Astrocyte (in vitro differentiated cells and primary cell): ENCODE measurements at places on chromosomes 16 and 17. TPM values are rescaled to one million over a fixed set of nuclear protein-coding genes. Genes with fewer than 3 reads are reported as not detected.

- H3K36me3 ChIP-seq, result peaks cover 18% of the 10 kb centered on the region
- peak overlapping the region; percentile 93 for H3K4me3 ChIP-seq
- H3K27ac ChIP-seq, result peak overlapping the region; percentile 65
- no peaks in the 10 kb centered on the region for H3K4me1 ChIP-seq
- DNase-seq, result no peak
These were observed 743 bp downstream of the SHCBP1 start for GRCh38 chr16:46620266-46621005.

- DNase-seq, result peak; percentile 57
- peak within 1 kb of the TSS; percentile 74 for H3K4me3 ChIP-seq
- H3K36me3 ChIP-seq, result no peaks in the 10 kb centered on the region
These were observed at the start of gene DUSP14 for GRCh38 chr17:37489197-37490001. TSS of gene DUSP14 (plus strand) at chr17:37489891. CDS start at chr17:37512273, 22,382 bp downstream.

GRCh38 chr17:74180336-74180735 is 23.1 kb upstream of the RPL38 start:
- H3K4me3 ChIP-seq, result no peak overlapping the region
- no peaks in the 10 kb centered on the region for H3K36me3 ChIP-seq
- peaks cover 3% of the 10 kb centered on the region for H3K27me3 ChIP-seq
- DNase-seq, result no peak

- DNase-seq, result no peak
- H3K4me1 ChIP-seq, result no peaks in the 10 kb centered on the region
- no peak overlapping the region for H3K4me3 ChIP-seq
- no peak overlapping the region for H3K27ac ChIP-seq
- H3K36me3 ChIP-seq, result no peaks in the 10 kb centered on the region
These were observed 269.0 kb downstream of the WWOX start for GRCh38 chr16:78368121-78369102.

DNA sequence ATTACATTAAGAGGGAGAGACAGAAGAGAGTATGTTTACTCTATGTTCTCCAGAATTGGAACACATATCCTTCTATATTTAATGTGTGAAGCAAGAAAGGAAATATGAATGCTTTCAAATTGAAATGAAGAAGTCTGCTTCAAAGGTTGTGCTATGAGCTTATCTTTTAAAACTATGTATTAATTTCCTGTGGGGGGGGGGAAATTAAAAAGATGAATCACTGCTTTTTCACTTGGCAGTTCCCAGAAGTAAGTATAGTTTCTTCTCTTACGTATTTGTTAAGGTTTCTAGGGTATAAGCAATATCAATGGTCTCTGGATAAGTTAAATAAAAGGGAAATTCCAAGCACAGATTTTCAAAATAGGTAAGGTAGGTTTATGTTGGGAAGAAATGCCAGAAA is 7.0 kb downstream of the TERF2 start:
- H3K4me3 ChIP-seq, result no peak overlapping the region
- H3K36me3 ChIP-seq, result peaks cover 21% of the 10 kb centered on the region
- DNase-seq, result peak; percentile 36
- no peaks in the 10 kb centered on the region for H3K27me3 ChIP-seq
- H3K27ac ChIP-seq, result no peak overlapping the region

DNA sequence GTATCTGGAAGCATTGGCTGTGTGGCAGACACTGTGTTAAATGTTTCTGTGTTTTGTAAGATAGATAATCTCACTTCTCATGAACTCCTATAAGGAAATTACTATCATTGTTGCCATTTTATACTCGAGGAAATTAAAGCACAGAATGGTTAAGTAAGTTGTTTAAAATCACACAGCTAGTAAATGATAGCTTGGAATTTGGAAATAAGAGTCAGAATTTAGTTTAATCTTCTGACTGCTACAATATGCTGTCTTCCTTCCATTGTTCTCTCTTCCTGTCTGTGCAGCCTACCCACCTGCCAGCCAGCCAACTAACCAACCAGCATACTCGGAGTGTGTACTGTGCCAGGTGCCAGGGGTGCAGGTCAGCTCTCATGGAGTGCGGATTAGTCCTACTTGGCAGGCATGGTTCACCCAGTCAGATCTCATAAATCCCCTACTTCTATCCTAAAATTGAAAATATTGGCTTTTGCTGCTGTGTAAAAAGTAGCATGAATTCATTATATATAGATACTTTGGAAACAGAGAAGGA is 79.9 kb upstream of the LGALS9 start:
- no peak for DNase-seq
- no peaks in the 10 kb centered on the region for H3K27me3 ChIP-seq
- H3K36me3 ChIP-seq, result no peaks in the 10 kb centered on the region
- peaks cover 46% of the 10 kb centered on the region for H3K4me1 ChIP-seq

GRCh38 chr17:1192911-1193699 is 13.3 kb upstream of the ABR start:
- no peak for DNase-seq
- no peak overlapping the region for H3K27ac ChIP-seq
- peaks cover 12% of the 10 kb centered on the region for H3K27me3 ChIP-seq
- peaks cover 15% of the 10 kb centered on the region for H3K4me1 ChIP-seq

- no peak overlapping the region for H3K4me3 ChIP-seq
- no peak for DNase-seq
- H3K27me3 ChIP-seq, result peaks cover 2% of the 10 kb centered on the region
- no peaks in the 10 kb centered on the region for H3K36me3 ChIP-seq
These were observed 8.2 kb downstream of the HLF start for GRCh38 chr17:55272711-55273578.

DNA sequence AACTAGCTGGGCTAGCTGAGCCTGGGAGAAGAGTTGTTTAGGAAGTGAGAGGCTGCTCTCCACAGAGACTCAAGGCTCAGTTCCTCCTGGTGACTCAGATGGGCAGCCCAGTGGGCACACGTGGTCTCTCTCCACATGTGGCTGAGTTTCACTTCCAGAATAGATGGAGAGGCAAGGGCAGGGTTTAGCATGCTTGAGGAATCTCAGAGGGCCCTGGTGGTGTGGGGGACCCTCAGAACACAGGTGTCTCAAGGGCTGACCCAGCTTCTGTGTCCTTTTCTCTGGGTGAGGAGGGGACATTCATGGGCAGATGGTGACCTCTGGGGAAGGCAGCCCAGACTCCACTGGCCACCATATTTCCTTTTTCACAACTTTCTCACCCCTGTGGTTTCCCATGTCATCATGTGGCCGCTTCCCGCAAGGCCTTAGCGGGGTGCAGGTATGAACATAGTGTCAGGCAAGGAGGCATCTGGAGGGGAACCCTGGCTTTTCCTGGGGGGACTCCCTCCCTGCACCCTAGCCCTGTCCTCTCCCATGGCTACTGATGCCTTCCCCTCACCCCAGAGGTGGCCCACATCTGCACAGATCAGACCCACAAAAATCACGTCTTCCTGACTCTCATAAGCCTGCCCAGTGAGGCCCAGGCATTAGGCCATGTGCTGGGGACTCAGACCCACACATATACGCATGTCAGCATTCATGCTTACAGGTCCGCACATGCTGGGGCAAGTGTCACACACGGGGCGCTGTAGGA is 3.3 kb downstream of the GRN start:
- no peak for DNase-seq
- no peaks in the 10 kb centered on the region for H3K36me3 ChIP-seq
- H3K4me1 ChIP-seq, result no peaks in the 10 kb centered on the region
- H3K4me3 ChIP-seq, result no peak overlapping the region

DNA sequence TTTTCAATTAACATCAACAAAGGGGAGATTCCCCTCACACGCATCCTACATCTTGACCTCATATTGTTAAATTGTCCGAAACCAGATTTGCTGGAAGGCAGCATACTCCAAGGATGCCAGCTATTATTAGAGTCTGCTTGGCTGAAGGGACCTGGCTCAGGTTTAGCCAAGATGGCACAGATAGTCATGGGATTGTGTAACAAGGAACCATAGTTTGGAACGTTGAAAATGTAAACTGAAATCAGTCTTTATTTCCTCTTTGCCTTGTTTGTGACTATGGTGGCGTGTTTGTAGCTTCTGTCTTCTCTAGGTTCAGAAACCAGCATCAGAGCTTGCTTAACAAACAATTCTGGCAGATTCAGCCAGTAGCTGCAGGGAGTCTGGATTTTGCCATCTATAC is 5.9 kb downstream of the ARSG start:
- H3K27me3 ChIP-seq, result peaks cover 6% of the 10 kb centered on the region
- DNase-seq, result no peak
- H3K4me1 ChIP-seq, result peaks cover 9% of the 10 kb centered on the region
- no peaks in the 10 kb centered on the region for H3K36me3 ChIP-seq
- no peak overlapping the region for H3K4me3 ChIP-seq

GRCh38 chr16:76201385-76201784 is 75.8 kb upstream of the CNTNAP4 start:
- H3K27ac ChIP-seq, result no peak overlapping the region
- H3K4me1 ChIP-seq, result no peaks in the 10 kb centered on the region
- H3K36me3 ChIP-seq, result no peaks in the 10 kb centered on the region
- no peak overlapping the region for H3K4me3 ChIP-seq

DNA sequence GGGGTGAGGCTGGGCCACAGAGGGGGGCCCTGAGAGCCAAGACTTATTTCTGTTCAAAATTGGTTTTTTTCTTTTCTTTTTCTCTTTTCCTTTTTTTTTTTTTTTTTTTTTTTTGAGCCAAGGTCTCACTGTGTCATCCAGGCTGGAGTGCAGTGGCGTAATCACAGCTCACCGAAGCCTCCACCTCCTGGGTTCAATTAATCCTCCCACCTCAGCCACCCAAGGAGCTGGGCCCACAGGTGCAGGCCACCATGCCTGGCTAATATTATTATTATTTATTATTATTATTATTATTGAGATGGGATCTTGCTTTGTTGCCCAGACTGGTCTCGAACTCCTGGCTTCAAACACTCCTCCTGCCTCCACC is 17.5 kb upstream of the CACNA1H start:
- H3K4me3 ChIP-seq, result no peak overlapping the region
- no peaks in the 10 kb centered on the region for H3K36me3 ChIP-seq
- DNase-seq, result no peak
- no peaks in the 10 kb centered on the region for H3K27me3 ChIP-seq

DNA sequence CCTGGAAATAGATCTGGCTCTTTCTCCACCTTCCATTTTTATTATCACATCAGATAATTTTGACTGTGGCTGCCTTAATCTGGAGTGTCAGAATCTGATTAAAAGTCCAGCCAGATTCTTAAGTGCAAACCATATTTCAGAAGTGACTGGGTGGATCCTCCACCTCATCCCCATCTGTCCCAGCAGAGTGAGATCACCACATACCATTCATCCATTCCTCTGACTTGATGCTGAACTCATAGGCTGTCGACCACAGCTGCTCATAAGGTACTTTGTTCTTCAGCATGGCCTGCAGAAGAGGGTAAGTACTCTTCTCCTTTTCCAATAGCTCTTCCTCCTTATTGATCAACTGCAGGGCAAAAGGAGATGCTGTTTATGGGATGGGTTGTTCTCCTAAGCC is 53.5 kb downstream of the DNAH3 start:
- no peaks in the 10 kb centered on the region for H3K27me3 ChIP-seq
- peak overlapping the region; percentile 17 for H3K27ac ChIP-seq
- no peak overlapping the region for H3K4me3 ChIP-seq
- no peaks in the 10 kb centered on the region for H3K36me3 ChIP-seq
- DNase-seq, result peak; percentile 85

GRCh38 chr16:14549789-14550153 is 80.3 kb downstream of the PARN start:
- H3K27ac ChIP-seq, result no peak overlapping the region
- peaks cover 16% of the 10 kb centered on the region for H3K36me3 ChIP-seq
- no peaks in the 10 kb centered on the region for H3K4me1 ChIP-seq
- DNase-seq, result no peak

- peaks cover 36% of the 10 kb centered on the region for H3K4me1 ChIP-seq
- DNase-seq, result peak; percentile 16
- H3K27ac ChIP-seq, result no peak overlapping the region
- H3K4me3 ChIP-seq, result no peak overlapping the region
These were observed 157.5 kb downstream of the ZNF423 start for GRCh38 chr16:49698453-49698815.

DNA sequence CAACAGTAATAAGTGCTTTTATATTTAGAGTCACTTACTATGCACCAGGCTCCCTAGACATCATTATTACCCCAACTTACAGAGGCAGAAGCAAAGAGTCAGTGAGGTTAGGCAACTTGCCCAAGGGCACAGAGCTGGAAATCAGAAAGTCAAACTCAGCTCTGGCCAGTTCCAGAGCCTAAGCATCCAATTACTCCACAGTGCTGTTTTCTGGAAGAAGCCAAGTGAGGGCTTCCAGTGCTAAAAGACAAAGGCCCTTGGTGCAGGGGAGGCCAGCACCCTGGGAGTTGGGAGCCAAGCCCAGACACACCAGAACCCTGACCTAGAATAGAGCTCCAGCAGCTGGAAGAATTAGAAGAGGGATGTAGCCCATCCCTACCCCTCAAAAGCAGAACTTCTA is 40.2 kb downstream of the C17orf67 start:
- no peak overlapping the region for H3K27ac ChIP-seq
- H3K4me1 ChIP-seq, result no peaks in the 10 kb centered on the region
- no peak for DNase-seq
- peaks cover 22% of the 10 kb centered on the region for H3K27me3 ChIP-seq
- no peak overlapping the region for H3K4me3 ChIP-seq

DNA sequence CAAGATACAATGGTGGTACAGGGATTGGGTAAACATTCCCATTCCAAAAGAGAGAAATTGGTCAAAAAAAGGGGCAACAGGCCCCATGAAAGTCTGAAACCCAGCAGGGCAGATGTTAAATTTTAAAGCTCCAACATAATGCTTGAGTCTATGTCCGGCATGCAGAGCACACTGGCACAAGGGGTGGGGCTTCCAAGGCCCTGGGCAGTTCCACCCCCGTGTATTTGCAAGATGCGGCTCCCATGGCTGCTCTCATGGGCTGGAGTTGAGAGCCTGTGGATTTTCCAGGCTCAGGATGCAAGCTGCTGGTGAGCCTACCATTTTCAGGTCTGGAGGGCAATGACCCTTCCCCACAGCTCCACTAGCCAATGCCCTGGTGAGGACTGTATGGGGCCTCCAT is 27.9 kb upstream of the RAI1 start:
- no peak overlapping the region for H3K4me3 ChIP-seq
- no peak for DNase-seq
- H3K27ac ChIP-seq, result no peak overlapping the region
- no peaks in the 10 kb centered on the region for H3K36me3 ChIP-seq
- H3K27me3 ChIP-seq, result peaks cover 2% of the 10 kb centered on the region

GRCh38 chr16:56517206-56517605 is 2.6 kb downstream of the BBS2 start:
- H3K27ac ChIP-seq, result no peak overlapping the region
- DNase-seq, result no peak
- H3K4me1 ChIP-seq, result peaks cover 5% of the 10 kb centered on the region
- H3K36me3 ChIP-seq, result no peaks in the 10 kb centered on the region
- H3K27me3 ChIP-seq, result no peaks in the 10 kb centered on the region

Gene IRX6
- not detected in 2 replicates for total RNA-seq

Gene NME4
- total RNA-seq, result 268 and 275 TPM in 2 replicates

Gene RASD1
- total RNA-seq, result 0.48 and 0.77 TPM in 2 replicates

Gene MFSD6L
- 0.12 TPM in 1 of 2 replicates, not detected in the other for total RNA-seq

Gene C1QBP
- total RNA-seq, result 147 and 162 TPM in 2 replicates

Gene ARHGAP23
- total RNA-seq, result 88.5 and 118 TPM in 2 replicates

Gene PRCD
- 1.5 and 2.2 TPM in 2 replicates for total RNA-seq

Gene ZNF771
- total RNA-seq, result 13.9 and 15.5 TPM in 2 replicates

Gene CA4
- total RNA-seq, result not detected in 2 replicates

Gene TBC1D3I
- 0.11 and 0.58 TPM in 2 replicates for total RNA-seq

Gene KIF2B
- not detected in 2 replicates for total RNA-seq
